ENCODE measurements at places on chromosomes 1 and 21.

GRCh38 chr21:27024971-27025370 lies 58.1 kb upstream of the ADAMTS5 start:
- DNase-seq = no peak

DNA sequence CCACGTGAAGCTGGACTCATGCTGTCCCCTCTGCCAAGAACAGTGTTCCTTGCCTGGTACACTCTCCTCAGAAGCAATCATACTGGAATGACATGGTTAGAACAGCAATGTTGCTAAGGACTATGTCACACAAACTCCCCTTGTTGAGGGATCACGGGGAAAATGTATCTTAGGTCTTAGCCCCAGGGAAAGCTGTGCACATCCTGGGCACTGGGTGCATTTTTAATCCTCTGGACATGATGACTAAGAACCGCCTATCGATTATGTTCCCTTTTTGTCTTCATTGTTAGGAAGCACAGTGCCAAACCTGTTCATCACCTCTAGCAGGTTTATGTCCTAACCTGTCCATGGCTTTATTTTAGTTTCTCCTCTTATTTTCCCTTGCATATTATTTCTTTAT lies 115.1 kb downstream of the HIVEP3 start:
- no peak for DNase-seq

DNA sequence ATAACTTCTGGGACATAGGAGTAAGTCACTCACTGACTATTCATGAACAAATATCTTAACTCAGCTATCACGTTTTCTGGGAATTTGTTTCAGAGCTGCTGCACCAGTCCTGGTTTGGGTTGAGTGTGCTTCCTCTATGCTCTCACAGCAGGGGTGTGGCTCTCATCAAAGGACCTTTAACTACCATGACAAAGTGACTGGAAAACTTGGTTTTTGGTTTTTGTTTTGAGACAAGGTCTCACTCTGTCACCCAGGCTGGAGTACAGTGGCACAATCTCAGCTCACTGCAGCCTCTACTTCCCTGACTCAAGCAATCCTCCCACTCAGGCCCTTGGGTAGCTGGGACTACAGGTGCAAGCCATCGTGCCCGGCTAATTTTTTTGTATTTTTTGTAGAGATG lies 4.1 kb downstream of the ILDR2 start:
- no peak for DNase-seq

DNA sequence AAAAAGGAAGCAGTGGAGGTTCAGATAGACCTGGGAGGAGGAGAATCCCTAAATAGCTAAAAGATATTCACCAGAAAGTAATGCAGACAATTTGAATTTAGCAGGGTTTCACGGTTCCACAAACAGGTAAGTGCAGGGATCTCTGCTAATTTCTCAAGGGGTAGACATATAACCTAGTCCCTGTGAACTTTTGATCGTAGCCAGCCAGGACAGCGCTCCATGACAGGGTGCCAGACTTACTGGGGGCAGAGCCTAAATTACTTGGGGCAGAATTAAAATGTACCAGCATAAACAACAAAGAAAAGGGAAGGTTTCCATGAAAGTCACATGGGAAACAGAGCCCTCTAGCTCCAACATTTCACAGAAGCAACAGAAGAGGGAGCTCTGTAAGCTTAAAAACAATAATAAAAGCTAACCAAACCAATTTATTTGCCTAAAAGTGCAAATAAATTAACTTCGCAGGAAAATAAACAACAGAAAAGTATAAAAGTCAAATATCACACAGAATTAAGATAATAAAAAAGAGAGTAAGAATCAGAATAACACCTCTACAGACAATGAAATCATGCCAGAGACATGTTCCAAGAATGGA lies 198.3 kb downstream of the DUSP10 start:
- DNase-seq = no peak

GRCh38 chr1:8374812-8375211 lies 56.9 kb downstream of the SLC45A1 start:
- DNase-seq = no peak

DNA sequence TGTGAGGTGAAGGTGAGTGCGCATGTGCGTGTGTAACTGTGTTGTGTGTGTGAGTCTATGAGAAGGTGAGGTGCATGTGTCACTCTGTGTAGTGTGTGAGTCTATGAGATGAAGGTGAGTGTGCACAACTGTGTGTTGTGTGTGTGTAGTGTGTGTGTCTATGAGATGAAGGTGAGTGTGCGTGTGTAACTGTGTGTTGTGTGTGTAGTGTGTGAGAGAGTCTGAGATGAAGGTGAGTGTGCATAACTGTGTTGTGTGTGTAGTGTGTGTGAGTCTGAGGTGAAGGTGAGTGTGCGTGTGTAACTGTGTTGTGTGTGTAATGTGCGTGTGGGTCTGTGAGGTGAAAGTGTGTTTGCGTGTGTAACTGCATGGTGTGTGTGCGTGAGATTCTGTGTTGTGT lies 154.0 kb downstream of the FOXD2 start:
- DNase-seq = no peak

- no peak for DNase-seq
Measured at GRCh38 chr21:41010101-41010435, 157.9 kb upstream of the BACE2 start.

DNA sequence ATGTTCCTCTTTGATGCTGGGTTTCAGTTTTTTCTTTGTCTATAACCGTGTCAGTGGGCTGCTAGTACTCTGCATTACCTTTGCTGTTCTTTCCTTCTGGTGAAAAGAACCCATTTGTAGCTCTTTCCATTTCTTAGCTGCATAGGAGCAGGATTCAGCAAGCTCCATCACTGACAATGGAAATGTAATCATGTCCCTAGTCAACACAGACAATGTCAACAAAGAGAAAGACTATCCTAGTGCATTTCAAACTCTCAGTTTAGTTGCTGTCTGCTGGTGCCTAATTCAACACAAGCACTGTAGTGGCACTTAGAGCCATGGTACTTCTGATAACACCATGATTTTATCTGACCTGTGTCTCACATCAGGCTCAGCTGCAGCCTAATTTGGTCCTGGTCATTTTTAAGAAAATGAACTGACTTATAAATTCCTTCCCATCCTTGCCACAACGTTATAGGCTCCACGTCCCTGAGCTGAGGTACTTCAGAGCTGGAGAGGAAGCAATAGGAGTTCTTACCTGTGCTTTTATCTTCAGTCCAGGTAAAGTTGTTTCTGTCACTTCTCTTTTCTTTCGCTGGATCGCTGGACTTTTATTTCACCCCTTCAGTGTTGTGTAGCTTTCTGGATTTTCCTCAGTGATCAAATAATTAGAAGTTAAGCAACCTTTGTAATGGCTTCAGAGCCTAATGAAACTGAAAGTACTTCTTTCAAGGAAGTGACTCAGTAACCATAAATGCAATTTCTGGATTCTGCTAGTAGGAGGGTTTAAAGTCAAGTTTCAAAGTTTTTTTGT lies at the start of gene GBP3:
GBP3 (minus strand) TSS at position 700 of the 793 bp plus-strand sequence. CDS start 2,145 bp downstream, outside the sequence.
- peak; percentile 14 for DNase-seq

GRCh38 chr1:229254910-229255541 lies 15.9 kb upstream of the RAB4A start:
- DNase-seq = no peak

DNA sequence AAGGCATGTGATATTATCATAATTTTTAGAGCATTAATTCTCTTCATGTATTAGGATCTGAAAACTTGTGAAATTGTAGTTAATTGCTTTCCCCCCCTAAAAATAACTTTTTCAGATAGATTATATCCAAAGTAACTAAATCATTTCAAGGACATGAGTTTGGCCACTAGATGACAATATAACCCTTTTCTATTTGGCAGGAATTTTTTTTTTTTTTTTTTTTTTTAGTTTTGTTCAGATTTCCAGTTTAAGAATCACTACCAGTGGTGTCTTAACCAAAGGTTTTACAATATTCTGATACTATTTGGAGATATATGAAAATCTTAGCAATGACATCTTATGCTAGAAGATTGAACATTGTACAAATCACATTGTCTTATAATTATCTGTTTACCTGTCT lies 370.8 kb downstream of the AMY1C start:
- no peak for DNase-seq
